ENCODE measurements at places on chromosomes 2 and 18. TPM values are rescaled to one million over a fixed set of nuclear protein-coding genes. Genes with fewer than 3 reads are reported as not detected.

CFLAR gene
- total RNA-seq, result 185 TPM

CCDC88A gene
- total RNA-seq, result 7.5 TPM

MROH2A gene
- not detected for total RNA-seq

UGT1A4 gene
- total RNA-seq, result not detected

- DNase-seq, result no peak
Observed at GRCh38 chr2:9700109-9700495, 69.3 kb upstream of the YWHAQ start.

DNA sequence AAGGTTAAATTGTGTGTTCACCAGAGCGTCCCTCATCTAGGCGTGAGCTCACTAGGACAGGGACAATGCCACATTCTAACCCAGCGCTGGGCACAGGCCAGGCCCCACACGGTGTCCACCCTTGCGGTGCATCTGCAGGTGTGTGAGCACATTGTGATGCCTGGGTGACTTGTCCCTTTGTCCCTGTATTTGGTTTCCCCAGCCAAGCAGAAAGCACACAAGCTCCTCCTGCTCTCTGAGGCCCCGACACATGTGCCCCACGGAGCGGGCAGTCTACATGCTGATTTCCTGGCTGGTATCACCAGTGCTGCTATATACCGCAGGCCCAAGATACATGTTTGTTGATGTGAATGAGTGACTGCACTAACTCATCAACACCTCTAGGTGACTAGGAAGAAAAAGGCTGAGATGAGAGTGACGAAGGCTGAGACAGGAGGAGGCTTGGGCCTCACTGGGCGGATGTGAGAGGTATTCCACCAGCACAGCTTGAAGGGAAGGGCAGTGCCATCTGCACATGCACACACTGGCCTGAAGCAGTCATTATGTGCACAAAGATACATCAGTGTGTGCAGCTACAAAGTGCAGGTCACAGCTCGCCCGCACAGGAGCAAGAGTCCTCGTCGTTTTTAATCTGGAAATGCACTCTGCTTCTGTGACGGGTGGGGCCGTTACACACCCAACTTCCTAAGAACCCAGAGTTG lies 205.9 kb downstream of the EIPR1 start:
- no peak for DNase-seq

DNA sequence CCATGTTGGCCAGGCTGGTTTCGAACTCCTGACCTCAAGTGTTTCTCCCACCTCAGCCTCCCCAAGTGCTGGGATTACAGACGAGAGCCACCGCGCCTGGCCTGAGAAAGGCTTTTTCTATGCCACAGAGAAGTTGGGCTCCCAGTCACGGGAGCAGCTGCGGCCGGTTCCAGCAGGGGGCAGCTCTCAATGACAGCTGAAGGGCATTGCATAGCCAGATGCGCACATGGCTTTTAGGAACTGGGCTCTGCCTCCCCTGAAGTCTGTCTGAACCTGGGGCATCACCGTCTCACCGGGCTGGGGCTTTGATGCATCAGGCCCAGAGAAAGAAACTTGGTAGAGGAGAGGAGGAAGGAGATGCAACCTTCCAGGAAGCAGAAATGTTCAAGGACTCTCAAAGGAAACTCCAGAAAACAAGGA lies 84.2 kb upstream of the LAPTM4A start:
- DNase-seq, result peak; percentile 7

DNA sequence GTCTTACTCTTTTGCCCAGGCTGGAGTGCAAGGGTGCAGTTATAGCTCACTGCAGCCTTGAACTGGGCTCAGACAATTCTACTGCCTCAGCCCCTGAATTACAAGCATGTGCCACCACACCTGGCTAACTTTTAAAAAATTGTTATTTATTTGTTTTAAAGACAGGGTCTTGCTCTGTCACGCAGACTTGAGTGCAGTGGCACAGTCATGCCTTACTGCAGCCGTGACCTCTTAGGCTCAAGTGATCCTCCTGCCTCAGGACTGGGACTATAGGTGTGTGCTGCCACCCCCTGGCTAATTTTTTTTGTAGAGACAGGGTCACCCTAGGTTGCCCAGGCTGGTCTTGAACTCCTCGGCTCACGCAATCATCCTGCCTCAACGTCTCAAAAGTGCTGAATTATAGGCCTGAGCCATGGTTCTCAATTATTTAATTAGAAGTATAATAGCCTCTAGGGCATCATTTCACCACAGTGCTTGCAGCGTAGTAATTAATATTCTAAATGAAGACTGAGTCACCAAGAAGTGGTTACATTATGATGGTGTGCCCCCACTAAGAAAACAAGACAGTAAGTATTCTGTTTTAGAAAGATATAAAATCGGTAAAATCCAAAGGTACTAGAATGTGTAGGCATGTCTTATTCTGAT lies 69.6 kb downstream of the EML4 start:
- DNase-seq, result peak; percentile 27

GRCh38 chr18:10167759-10168158 lies 253.9 kb downstream of the VAPA start:
- no peak for DNase-seq
